Esophagus muscularis mucosa (tissue), 4 donors: ENCODE measurements at places on chromosomes 1 and 21. TPM values are rescaled to one million over a fixed set of nuclear protein-coding genes. Genes with fewer than 3 reads are reported as not detected.
A peak's percentile ranks its signal among the peaks of the same experiment; 100 is the strongest.

- DNase-seq, result no peak
Observed at GRCh38 chr1:20086800-20087199, 16.8 kb downstream of the PLA2G5 start.

Gene CACHD1
- 6.6 TPM for total RNA-seq

Gene MROH9
- not detected for total RNA-seq

DNA sequence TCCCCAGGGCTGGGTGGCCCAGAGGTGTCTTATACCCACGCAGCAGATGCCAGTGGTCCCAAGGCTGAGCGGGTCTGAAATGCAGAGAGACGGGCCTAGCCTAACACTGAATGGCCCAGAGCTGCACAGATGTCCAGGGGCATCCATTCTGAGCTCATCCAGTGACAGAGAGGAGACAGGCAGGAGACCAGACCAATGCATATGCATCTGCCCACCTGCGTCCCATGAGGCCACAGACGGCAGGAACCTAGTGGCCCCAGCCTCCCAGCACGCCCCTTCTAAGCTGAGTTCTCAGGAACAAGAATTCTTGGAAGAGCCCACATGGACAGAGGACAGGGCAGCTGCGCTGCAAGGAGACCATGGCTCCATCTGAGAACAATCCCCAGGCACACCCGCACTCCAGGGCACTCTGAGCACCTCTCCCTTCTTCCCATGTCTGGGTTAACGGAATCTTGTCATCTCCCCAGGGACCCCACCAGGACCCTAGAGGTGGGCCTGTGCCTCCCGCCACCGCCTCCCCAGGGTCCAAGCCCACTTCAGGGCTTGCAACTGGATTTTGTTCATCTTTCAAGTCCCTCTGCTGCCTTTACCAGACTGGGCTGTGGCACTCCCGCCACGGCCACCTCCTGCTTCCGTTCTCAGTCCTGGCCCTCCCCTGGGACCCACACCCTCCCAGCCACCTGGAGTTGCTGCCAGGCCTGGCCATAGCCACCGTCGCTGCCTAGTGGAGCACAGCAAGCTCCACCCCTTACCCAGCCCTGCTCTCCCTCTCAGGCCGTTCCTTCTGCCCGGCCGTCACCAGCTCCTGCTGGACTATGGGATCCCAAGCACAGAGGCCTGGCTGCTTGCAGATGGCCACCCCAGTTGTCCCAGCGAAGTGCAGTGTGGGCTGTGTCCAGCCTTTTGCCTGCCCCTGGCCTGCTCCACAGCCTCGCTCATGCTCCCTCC is 3.3 kb downstream of the WNT3A start:
- DNase-seq, result peak; percentile 89

- DNase-seq, result no peak
Observed at GRCh38 chr1:62712336-62713243, 24.4 kb upstream of the DOCK7 start.

Gene PALMD
- 23.2 TPM for total RNA-seq

DNA sequence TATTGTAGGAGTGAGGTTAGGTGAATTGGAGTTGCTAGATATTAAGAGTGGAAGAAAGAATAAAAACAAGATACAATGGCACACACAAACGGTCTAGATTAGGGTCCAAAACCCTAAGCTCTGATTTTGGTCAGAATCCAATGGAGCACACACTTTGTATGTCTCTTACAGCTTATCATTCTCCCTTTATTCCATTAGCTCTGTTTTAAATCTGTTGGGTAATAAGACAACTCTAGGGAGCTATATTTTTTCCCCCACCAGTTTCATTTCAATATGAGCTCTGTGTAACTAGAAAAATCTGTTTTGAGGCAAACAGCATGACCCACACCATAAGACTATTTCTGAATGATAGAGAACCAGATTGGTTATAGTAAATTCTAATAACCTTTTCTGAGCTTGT is 465.6 kb downstream of the ADGRL2 start:
- no peak for DNase-seq

- DNase-seq, result no peak
Observed at GRCh38 chr1:204255225-204255624, 41.4 kb upstream of the GOLT1A start.

Gene GLRX2
- total RNA-seq, result 8.3 TPM

DNA sequence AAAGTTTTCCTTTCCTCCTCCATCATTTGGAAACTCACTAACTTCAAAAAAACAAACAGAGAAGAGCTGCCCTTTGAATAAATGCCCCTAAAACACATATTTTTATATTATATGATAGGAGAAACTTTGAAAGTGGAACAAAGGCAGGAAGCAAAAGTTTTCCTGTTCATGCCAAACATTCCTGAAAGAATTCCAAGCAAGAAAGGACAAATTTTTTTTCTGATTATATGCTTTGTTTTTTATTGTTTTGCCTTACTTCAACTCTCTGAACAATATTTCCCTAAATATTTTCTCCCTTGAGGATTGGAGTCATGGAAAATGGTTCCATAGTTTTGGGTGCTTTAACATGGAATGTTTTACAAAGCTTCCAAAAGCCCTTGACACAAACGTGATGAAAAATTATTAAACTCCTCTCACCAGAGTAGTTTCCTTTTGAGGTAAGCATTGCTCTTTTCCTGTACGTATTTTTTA is 638.5 kb upstream of the CAMK1G start:
- DNase-seq, result no peak

DNA sequence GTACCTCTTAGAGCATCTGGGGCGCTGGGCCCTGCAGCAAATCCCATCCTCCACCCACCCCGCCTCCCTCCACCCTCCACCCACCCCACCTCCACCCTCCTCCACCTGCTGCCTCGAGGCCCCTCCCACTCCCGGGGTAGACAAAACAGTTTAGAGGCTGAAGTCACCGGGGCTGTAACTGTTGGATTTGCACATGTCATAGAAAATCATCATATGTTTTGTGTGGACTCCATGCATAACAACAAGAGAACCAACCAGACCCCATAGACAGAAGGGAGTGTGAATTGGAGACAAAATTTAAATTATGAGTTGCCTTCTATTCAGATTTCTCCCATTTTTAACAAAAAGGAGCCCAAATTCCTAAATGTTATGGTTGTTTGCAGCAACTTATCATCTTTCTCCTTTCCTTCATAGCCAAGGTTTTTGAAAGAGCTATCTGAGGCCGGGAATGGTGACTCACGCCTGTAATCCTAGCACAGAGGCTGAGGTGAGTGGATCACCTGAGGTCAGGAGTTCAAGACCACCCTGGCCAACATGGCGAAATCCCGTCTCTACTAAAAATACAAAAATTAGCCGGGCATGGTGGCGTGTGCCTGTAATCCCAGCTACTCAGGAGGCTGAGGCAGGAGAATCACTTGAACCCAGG is 28.2 kb upstream of the LGALS8 start:
- no peak for DNase-seq

Gene HES5
- total RNA-seq, result not detected

- DNase-seq, result peak; percentile 62
Observed at GRCh38 chr1:170669586-170670530, 5.9 kb downstream of the PRRX1 start.

DNA sequence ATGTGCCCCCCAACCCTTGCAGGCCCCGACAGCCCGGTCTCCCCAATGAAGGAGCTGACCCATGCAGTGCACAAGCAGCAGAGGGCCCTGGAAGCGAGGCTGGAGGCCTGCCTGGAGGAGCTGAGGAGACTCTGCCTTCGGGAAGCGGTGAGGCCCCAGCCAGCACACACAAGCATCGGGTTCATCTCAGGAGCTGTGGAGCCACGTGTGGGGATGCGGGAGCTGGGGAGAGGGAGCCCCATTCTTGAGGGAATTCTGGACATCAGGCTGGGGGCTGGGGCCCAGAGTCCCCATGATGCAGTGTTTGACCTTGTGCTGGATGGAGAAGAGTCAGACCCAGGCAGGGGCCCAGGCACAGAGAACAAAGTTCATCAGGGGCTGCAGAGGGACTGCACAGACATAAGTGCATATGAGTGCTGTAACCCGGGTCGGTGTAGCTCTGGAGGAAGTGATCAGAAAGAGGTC is 4.8 kb downstream of the INAVA start:
- no peak for DNase-seq

GRCh38 chr21:35971824-35972223 is 88.5 kb downstream of the SETD4 start:
- DNase-seq, result no peak

GRCh38 chr1:39818482-39818881 is 29.8 kb upstream of the BMP8B start:
- no peak for DNase-seq

GRCh38 chr1:222250376-222250775 is 297.5 kb downstream of the HHIPL2 start:
- peak; percentile 19 for DNase-seq

Gene RAB7B
- 1.2 TPM for total RNA-seq

GRCh38 chr1:197356723-197357533 is 88.9 kb downstream of the CRB1 start:
- no peak for DNase-seq

DNA sequence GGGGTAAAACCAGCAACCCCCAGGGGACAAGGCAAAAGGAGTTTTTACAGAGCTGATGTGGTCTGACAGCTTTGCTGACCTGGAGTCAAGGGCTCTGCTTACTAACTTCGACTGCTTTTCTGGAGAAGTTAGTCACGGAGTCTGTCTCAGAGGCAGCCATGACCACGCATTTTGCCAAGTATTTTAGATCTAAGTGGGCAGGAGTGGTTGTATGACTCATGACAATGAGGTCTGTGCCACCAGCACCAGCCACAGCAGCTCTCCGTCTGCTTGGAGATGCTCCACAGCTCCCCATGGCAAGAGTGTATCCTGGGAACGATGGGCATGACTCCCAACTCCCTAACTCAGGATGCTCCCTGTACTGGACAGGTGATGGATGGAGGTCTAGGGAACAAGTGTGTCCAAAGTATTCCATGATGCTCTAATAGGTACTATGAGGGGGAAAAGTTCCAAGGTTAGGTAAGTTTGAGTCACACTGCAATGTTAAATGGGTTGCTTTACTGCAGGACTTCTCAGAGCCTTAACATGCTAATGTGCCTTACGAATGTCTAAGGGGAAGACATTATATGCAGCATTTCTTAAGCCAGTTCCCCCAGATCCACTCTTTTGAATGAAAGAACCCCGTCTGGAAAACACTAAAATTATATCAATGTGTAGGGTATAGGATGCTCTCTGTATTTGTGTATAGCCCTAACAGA is 359.0 kb downstream of the HHAT start:
- no peak for DNase-seq

Gene RHEX
- total RNA-seq, result 6.9 TPM

Gene ARTN
- 1.1 TPM for total RNA-seq

DNA sequence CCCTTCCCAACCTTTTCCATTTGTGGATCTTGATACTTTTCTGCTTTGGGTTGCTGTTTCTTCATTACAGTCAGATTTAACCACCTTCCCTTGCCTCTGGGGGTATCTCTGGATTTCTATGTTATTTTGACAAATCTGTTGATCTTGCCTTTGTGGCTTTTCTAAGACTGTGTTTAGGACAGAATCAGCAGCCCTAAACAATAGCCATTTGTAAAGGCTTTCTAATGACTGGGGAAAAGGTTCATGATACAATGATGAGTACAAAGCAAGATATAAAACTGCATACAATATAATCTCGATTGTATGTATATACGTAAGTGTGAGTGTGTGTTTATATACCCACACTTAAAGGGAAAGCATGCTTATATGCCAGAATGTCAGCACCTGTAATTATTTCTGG is 27.8 kb downstream of the FAM20B start:
- no peak for DNase-seq

Gene NIBAN1
- total RNA-seq, result 493 TPM

Gene FCRL2
- not detected for total RNA-seq

DNA sequence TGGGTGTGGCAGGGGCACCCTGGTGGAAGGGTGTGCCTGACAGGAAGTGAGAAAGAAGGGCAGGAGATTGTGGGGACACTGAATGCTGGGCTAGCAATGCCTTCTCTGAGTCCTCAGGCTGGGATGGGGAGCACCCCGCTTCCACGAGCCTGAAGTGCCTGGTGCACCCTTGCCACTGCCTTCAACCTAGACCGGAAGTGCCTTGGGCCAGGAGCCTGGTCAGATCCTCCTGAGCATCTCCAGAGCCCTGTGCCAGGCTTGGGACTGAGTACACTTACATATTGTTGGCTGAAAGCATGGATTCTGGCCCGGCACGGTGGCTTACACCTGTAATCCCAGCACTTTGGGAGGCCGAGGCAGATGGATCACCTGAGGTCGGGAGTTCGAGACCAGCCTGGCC is 205.8 kb upstream of the EDN2 start:
- DNase-seq, result no peak

- DNase-seq, result peak; percentile 83
Observed at GRCh38 chr21:41972511-41973205, 18.8 kb upstream of the C2CD2 start.

- DNase-seq, result no peak
Observed at GRCh38 chr1:94044290-94044790, 76.6 kb downstream of the ABCA4 start.

DNA sequence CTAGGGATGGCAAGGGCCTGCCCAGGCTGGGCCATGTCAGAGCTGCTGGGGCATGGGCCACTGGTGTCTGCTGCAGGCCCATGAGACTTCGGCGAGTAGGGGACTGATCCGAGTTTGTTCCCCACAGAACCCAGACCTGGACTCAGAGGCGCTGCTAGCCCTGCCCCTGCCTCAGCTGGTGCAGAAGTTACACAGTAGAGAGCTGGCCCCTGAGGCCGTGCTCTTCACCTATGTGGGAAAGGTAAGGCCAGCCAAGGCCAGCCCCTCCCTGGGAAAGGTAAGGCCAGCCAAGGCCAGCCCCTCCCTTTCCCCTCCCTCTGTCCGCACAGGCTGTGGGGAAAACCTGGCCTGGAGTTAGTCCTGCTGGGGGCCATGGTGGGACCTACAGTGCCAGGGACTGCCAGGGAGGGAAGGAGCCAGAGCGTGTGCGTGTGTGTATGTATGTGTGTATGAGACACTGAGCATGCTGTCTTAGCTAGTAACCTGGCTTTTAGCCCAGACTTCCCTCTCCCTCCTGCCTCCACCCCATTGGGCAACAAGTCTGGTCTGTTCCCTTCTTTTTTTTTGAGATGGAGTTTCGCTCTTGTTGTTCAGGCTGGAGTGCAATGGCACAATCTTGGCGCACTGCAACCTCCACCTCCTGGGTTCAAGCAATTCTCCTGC is 8.0 kb downstream of the FAAH start:
- no peak for DNase-seq

- DNase-seq, result no peak
Observed at GRCh38 chr1:48329486-48329885, 107.0 kb downstream of the SLC5A9 start.

- DNase-seq, result no peak
Observed at GRCh38 chr1:52856026-52856425, 13.5 kb downstream of the ZYG11A start.

GRCh38 chr1:227786673-227787512 is 28.6 kb upstream of the PRSS38 start:
- DNase-seq, result peak; percentile 81

DNA sequence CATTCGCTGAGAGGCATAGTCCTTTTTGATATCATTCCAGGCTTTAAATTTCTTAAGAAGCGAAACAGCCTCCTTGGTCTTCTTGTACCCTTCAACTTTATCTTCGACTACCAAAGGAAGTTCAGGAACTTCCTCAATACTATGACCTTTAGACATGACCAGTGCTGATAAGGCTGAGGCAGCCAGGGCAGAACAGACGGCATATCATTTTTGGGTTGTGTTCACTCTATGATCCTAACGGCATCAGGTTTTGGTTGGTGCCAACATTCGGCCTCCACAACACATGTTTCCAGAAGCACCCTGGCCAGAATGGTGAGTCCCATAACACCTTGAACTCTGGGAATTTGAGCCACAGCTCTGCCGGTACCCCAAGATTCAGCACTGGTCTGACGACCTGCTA is 31.4 kb upstream of the MYOC start:
- no peak for DNase-seq
